Cardiac fibroblast (primary cell): ENCODE measurements at places on chromosomes 2 and 18.

DNA sequence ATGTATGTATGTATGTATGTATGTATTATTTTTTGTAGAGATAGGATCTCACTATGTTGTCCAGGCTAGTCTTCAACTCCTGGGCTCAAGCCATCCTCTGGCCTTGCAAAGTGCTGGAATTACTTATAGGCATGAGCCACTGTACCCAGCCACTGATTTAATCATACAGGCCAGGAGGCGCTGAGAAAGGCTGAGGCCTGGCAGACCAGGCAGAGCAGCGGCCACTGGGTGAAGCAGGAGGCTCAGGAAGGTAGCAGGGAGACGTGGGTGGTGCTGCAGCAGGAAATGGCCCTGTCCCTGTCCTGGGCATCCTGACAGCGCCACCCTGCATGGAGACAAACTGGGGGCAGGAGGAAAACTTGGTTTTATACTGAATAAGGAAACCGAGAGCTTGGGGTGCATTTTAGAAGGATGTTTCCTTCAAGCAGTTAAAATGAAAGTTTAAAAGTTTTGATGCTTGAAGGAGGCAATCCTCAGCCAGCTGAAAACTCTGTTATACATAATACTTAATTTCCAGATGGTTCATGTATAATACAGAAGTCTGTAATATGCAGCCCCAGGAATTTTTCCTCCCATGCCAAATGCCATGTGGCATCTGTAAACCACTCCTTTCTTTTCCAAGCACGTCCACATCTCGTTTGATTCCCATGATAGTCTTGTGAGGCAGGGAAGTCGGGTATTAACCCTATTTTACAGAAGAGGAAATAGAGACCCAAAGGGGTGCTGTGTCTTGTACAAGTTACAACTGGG is 182.4 kb downstream of the CELF4 start:
- peak; percentile 12 for DNase-seq

DNA sequence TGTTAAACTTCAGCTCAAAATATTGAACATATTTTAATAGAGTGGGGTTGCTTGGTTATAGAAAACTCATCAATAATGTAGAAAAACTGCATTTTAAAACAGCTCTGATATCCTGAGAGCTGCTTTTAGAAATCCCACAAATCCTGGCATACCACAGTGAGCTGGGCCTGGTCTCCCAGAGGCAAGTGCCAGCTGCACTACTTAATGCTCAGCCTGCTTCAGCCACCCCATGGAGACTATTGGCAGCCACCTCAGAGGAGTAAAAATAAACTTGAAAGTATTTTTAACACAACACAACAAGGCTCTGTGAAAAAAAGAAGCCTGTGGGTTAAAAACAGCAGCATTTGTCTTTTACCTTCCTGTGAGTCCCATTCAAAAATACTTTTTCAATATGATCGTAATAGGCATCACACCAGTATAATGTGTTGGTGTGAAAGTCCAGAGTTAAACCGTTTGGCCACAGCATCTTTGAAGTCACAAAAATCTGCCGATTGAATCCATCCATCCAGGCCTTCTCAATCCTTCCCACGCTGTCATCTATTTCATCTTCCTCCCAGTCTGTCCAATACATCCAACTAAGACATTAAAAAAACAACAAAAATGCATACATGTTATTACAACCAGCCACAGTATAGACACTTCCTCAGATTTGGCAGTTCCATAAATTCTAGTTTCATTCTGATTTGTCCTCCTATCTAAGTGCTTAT is 1115.3 kb downstream of the LRP1B start:
- no peak for DNase-seq

DNA sequence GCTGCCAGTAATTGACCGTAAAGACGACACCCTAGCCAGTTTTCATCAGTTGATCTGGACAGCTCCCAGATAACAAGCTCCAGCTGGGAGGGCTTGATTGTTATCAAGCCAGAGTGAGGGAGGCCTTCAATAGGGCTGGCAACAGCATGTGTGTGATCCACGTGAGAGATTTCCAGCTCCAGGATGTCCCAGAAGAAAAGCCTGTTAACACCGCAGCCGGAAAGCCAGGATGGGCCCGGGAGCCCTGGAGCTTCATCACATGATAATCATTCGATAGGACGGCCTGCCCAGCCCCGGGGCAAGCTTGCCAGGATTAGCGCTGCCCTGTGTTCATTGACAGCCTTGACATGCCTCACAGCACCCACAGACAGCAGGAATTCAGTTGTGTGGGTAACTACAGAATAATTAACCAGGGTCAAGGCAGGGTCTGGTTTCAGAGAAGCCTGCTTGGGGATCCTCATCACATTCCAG is 182.5 kb downstream of the C1D start:
- DNase-seq = peak; percentile 5

GRCh38 chr2:48530033-48530811 is at the start of gene STON1:
Gene STON1, plus strand, starts transcription at chr2:48530154. Its CDS starts 50,480 bp downstream, at chr2:48580634.
- DNase-seq = peak; percentile 83

DNA sequence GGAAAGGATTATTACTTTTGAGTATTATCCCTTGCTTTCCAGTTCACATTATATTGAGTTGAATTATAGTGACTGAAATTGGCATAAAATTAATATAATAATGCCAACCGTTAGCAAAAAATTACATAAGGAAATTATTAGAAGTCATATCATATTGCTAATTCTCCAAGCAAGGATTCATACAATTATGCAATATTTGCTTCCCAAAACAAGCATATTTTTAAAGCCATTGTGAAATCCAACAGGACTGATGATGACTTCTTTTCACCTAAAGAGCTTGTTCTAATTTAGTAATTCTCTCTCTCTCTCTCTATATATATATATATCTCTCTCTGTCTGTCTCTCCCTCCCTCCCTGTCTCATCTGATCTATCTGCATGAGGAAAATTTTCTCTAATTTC is 283.5 kb downstream of the DSEL start:
- DNase-seq = peak; percentile 74

DNA sequence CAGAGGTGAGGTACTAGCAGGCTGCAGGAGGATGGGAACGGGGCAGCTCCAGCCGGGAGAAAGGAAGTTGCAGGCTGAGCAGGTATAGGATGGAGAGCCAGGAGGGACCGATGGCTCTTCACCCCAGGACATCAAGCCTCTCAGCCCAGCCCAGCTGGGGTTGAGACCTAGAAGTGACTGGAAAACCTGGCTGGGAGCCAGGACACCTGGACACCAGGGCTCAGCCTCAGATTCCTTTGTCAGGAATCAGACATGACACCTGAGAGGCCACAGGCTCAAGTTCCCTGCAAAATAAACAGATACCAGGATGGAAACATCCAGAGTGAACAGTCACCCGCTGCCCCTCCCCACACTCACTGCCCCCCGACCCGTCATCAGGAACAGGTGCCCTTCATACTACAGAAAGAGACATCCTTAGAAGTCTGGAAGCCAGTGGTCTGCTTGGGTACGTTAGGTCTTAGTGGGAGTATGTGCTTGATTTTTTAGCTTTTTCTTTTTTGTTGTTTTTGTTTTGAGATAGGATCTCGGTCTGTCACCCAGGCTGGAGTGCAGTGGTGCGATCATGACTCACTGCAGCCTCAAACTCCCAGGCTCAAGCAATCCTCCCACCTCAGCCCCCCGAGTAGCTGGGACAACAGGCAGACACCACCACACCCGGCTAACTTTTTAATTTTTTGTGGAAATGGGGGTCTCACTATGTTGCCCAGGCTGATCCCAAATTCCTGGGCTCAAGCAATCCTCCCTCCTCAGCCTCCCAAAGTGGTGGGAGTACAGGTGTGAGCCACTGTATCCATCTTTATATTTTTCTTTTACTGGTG is 95.7 kb upstream of the STPG4 start:
- DNase-seq = no peak

- DNase-seq = peak; percentile 54
These were observed 104.9 kb downstream of the RBMS1 start for GRCh38 chr2:160388464-160389263.

GRCh38 chr2:28635191-28635611 is 116.4 kb upstream of the PPP1CB start:
- DNase-seq = peak; percentile 48

- peak; percentile 22 for DNase-seq
These were observed 911.4 kb upstream of the ZEB2 start for GRCh38 chr2:145431181-145431951.

DNA sequence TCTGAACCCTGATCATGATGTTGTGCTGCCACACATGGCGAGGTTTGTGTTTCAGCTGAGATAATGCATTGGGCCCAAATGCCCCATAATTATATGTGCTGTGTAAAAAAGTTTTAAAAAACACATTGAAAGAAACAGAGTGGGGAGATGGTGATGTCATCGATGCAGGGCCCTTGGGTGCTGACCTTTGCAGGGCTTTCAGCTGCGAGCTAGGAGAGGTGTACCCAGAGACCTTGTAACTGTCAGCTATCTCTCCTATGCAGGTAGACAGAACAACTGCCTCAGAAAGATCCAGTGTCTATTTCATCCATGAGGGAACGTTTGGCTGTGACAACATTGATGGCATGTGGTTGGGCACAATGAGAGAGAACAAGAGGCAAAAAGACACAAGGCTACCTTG is 286.9 kb upstream of the CELF4 start:
- no peak for DNase-seq

DNA sequence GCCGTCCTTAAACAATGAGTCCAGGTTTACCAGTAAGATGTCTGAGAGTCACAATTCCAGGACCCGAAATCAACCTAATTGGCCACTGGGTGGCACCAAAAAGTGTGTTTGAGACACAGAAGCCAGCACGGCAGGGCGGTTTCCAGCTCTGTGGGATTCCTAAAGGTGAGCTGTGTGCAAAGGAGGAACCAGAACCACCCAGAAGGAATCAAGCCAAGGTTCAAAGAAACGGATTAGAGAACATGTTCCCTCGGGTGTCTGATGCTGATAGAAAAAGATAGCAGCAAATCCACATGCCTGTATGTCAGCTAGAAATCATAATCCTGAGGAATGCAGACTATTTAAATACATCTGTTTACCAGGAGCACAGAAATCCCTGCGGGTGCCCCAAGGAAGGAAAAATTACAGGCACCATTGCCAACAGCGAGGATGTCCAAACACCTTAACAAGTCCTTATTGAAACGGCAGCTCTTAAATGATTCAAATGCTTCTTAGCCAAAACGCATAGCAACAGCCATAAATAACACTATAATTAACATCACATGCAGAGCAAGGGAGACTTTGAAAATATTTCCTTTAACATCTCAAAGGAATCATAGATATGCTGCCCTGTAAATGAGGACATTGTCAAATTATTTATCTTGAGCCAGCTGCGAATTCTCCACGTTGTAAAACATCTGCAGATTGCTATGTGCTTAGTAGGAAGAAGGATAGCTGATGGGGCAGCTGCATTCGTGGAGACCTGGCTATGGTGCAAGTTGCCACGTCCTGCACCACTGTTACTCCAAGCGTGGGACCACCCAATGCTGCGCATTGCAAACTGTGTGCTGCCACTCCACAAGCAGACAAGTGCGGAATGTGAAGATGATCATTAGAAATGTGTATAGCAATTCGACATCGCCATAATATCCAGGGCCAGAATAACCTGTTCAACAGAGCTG is 318.7 kb upstream of the NCKAP5 start:
- DNase-seq = peak; percentile 66

GRCh38 chr18:42064109-42064508 is 109.1 kb downstream of the PIK3C3 start:
- no peak for DNase-seq

- no peak for DNase-seq
These were observed 33.2 kb downstream of the ZNF236 start for GRCh38 chr18:76855594-76855993.

- no peak for DNase-seq
These were observed 1.4 kb downstream of the GCFC2 start for GRCh38 chr2:75709297-75709696.

DNA sequence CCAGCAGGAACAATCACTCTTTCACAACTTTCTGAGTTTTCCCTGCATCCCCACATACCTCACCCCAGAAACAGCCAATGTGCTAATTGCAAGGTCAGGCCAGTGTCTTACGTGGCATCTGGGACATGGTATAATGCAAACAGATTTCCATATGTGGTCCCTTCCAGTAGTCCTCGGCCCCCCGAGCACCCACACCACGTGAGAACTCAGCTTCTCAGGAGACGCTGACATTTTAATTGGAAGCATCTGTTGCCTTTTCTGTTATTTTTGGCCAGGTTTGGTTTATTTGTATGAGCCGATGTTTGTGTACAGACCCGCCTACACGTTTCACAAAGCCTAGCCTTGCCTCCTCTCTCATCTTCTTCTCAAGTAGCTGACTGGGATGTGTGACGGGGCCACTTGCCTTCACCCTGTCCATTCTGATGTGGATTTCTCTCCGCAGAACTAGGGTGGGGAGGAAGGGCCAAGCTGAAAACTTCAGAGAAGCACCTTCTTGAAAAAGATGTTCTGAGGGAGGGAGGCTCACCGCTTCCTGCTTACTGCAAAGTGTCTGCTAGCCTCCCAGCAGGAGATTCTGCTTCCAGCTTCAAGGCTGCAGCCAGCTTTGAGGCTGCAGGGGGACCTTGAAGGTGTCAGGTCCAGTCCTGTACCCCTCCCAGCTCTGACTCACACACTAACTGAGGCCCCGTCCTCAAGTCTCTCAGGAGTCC is 109.6 kb upstream of the SLC14A2 start:
- DNase-seq = no peak

DNA sequence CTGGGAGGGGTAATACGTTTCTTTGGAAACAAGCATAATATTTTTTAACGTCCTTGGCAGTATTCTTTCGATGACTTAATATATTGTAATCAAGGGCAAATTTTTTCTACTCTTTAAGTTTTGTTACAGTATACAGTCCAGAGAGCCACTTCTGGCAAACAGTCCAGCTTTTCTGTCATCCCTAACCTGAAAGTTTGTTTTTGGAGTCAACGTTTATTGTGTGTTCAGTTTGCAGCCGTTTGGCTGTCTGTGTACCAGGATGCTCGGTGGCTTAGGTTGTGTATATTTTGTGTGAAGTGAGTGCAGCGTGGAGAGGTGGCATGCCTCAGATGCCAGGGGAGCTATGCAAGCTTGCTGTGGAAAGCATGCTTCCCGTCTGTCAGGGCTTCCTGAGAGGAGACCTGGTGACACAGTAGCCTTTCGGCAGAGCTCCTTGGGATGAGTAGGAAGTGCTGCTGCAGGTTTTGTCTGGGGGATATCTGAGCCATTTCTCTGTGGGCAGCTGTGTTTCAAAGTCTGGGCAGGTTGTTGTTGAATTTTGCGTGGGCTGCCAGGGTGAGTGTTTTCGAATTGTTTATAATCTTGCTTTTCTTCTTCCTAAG is 14.7 kb downstream of the MAP3K20 start:
- DNase-seq = peak; percentile 56

DNA sequence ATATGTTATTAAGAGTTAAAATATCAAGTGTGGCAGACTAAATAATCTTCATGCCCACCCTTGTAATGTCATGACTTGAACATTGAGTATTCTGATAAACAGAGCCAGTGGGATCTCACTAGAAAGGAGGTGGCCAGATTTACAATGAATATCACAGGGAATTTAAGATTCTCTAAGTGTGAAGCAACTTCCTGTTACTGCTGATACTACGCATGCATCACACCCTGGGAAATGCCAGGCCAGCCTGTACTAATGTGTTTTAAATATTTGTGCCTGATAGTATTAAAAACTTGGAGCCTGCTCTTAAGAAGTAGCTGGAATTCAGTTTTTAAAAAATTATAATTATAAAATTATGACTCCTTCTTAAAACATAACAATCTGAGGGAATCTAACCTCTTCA is 148.3 kb downstream of the LAMA3 start:
- DNase-seq = peak; percentile 94
